Activated T-helper 17 cell treated with anti-CD3 and anti-CD28 coated beads, Interleukin-2, amount 50 U/mL, for 72 hours (primary cell): ENCODE measurements at places on chromosomes 4 and X. TPM values are rescaled to one million over a fixed set of nuclear protein-coding genes. Genes with fewer than 3 reads are reported as not detected.

GABRB1 gene
- total RNA-seq = not detected

GRCh38 chrX:94942603-94943002 lies 1268.6 kb downstream of the FAM133A start:
- no peak for ATAC-seq

MAP7D2 gene
- total RNA-seq = 0.22 TPM

- ATAC-seq = no peak
Measured at GRCh38 chr4:144461906-144462305, 184.1 kb upstream of the HHIP start.

GRCh38 chr4:76571274-76571673 lies 136.2 kb downstream of the SHROOM3 start:
- ATAC-seq = no peak

CSAG1 gene
- total RNA-seq = not detected

NPY1R gene
- total RNA-seq = not detected

DNA sequence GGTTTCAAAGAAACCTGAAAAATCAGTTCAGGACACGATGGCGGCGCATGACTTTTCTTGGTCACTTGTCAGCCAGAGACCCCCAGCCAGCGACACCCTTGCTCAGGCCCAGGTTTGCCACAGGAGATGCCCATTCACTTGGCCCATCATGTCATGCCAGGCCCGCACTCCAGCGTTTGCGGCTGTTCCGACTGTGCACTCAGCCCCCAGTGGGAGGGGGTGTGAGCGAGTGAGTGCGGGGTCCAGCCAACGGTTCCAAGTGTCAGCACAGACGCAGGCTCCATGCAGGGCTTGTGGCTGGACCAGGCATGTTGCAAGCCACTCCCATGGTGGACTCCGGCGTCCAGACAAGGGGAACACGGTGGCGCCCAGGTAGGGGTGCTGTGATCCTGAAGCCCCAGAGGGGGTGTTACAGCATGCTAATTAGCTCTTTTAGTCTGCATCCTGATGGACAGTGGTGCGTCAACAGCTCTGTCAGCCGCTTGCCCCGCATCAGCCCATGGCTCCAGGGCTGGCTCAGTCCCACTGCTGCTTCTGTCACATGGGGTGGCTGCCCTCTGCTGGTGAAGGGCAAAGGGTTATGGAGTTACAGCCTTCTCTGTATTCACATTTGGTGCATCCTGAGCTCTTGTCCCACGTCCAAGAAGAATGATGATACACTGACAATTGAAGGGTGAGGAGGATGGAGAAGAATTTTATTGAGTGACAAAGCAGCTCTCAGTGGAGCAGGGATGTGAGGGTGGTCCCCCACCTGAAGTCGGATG lies 3.7 kb upstream of the MAEA start:
- ATAC-seq = no peak

- no peak for ATAC-seq
Measured at GRCh38 chr4:3440979-3441500, 728 bp upstream of the HGFAC start.
